Caudate nucleus (tissue), 63 donors: ENCODE measurements at places on chromosomes 4 and X.

- DNase-seq: no peak
Observed at GRCh38 chrX:106952988-106953387, 32.8 kb downstream of the CLDN2 start.

DNA sequence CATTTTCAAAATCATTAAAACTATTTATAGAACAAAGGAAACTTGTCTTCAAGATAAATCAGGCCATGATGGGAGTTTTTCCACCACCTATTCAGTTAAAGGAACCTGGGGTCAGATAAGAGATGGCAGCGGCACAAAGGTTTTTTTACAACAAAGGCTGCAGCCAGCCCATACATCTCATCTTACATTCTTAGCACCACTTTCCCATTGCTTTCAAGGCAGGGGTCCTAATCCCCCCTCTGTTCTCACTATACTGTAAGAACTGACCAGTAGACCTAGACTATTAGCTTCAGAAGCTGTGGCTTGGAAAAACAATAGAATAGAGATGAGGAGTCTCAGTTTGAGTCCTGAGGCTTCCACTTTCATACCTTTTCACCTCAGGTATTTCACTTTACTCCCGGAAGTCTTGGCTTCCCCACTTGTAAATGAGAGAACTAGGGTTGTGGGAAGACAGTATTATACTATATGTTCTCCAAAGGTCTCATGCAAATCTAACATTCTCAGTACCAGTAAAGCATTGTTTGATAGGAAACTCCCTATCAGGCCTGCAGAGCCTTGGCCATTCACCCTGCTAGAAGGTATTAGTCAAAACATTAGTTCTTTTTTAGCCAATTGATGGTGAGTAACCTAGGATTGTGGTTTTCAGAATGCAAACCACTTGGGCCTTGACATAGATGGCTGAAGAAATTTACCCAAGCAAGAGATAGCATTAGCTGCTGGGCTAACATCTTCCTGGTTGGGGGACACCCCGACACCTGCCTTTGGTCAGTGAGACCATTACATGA is 182.9 kb upstream of the PBDC1 start:
- DNase-seq: no peak

DNA sequence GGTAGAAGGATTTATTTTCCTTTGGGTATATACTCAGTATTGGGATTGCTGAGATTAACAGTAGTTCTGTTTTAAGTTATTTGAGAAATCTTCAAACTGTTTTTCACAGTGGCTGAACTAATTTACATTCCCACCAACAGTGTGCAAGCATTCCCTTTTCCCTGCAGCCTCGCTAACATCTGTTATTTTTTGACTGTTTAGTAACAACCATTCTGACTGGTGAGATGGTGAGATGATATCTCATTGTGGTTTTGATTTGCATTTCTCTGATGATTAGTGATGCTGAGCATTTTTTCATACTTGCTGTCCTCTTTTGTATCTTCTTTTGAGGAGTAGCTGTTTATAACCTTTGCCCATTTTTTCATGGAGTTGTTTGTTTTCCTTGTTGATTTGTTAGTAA is 457.8 kb downstream of the TRAM1L1 start:
- no peak for DNase-seq

- DNase-seq: no peak
Observed at GRCh38 chr4:77481856-77482255, 123.8 kb upstream of the CXCL13 start.

DNA sequence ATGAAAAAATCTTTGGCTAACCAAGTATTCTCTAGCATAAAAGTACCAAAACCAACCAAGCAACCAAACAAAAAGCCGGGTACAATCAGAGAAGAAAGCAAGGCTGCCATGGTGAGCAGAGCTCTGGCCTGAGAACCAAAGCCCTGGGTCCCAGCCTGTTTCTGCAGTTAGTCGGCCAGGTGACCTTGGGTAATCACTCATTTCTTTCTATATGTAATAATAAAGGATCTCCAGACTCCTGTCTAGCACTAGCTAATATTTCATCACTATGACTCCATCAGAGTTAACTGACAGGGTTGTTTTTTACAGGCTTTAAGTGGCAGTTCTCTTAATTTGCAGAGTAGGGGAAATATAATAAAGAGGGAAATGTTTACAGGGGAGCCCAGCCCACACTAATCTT is 34.0 kb upstream of the RASGEF1B start:
- no peak for DNase-seq

- DNase-seq: no peak
Observed at GRCh38 chr4:168387091-168387490, 68.5 kb upstream of the DDX60 start.

- no peak for DNase-seq
Observed at GRCh38 chr4:181692965-181693364, 550.2 kb upstream of the TENM3 start.

GRCh38 chr4:87406462-87406861 is 15.5 kb upstream of the HSD17B11 start:
- DNase-seq: no peak

DNA sequence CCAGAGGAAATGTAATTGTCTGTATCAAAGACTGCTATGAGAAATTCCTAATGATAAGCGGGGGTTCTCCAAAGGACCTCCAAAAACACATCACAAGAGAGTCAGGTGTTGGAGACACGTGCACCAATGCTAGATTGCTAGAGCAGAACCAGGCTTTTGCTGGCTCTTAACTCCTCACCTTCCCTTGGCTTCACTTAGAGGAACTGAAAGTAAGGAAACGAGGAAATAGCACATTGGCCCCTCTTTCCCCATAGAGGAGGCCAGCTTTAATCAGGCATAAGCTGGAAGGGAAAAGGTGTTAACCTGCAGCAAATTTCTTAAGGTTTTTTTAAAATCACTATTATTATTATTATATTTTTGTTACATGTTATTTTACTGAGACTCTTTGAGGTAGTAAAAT is 13.6 kb downstream of the OTC start:
- no peak for DNase-seq

GRCh38 chrX:74009041-74009440 is 294.9 kb upstream of the ZCCHC13 start:
- DNase-seq: no peak

DNA sequence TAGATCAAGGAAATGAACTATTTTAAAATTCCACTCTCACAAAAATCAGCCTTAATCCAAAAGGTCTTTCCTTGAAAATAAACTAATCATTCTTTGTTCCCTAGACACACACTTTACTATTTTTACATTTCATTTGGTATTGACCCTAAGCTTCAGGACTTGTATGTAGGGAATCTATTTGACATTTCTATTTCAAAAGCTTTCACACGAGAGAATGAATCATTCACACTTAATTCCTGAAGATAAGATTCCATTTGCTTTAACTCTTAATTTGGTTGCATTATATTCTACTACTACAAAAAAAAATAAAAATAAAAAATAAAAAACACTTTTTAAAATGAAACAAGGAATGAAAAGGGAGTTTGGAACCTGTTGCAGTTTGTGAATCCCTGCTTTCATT is 43.7 kb downstream of the EDNRA start:
- DNase-seq: no peak

DNA sequence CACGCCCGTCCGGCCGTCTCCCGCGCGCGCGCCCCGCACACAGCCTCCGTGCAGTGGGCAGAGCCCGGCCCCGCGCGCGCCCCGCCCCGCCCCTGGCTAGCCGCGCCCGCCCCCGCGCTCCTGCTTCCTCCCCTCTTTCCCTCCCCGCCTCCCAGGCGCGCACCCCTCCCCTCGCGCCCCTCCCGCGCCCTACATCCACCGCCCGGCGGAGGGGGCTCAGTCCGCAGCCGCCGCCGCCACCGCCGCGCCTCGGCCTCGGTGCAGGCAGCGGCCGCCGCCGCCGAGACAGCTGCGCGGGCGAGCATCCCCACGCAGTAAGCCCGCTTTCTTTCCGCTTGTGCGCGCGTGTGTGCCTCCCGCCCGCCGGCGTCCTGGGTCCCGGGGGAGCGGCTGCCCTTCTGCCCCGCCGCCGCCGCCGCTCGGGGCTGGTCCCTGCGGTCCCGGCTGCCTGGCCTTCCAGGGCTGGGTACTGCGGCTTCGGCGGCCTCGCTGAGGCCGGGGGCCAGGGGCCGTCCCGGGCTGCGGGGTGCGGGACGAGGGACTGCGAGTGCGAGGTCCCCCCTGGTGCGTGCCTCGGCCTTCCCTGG is at the start of gene FHL1:
TSS of gene FHL1 (plus strand) at position 219 of the 587 bp plus-strand sequence.
- DNase-seq: peak; percentile 6

DNA sequence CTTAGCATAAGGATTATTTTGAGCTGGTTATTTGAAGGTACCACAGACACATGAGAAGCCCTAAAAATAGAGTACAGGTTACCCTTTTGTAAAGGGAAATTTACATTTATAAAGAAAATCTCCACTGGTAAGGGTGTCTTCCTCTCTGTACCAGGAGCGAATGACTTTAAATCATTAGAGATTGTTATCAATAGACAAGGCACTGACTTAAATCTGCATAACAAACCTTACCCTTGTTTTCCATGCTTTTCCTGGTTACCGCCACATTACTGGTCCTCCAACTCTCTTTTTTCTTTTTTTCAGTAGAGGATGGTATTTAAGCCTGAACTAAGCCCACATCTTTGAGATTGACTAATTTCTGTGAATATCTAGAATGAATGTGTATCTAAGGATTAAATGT is 129.8 kb downstream of the SLC7A11 start:
- no peak for DNase-seq

DNA sequence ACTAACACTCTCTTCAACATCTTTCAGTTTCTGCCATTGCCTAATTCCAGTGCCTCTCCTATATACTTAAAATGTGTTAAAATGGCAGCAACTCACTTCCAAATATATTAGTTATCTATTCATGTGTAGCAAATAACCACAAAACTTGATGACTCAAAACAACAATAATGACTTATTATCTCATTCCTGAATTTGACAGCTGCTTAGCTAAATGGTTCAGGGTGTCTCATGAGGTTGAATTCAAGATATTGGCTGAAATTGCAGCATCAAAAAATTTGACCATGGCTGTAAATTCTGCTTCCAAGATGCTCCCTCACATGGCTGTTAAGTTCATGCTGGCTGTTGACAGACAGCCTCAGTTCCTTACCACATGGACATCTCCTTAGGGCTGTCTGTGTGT is 25.3 kb downstream of the PITX2 start:
- DNase-seq: no peak

- no peak for DNase-seq
Observed at GRCh38 chr4:34953145-34953799, 1291.0 kb downstream of the ARAP2 start.

GRCh38 chr4:159384632-159385031 is 281.8 kb downstream of the RAPGEF2 start:
- no peak for DNase-seq
